Vagina (tissue), 2 donors: ENCODE measurements at places on chromosomes 1 and 21.

GRCh38 chr1:100661176-100661575, 58.4 kb upstream of the VCAM1 start:
- DNase-seq, result no peak

DNA sequence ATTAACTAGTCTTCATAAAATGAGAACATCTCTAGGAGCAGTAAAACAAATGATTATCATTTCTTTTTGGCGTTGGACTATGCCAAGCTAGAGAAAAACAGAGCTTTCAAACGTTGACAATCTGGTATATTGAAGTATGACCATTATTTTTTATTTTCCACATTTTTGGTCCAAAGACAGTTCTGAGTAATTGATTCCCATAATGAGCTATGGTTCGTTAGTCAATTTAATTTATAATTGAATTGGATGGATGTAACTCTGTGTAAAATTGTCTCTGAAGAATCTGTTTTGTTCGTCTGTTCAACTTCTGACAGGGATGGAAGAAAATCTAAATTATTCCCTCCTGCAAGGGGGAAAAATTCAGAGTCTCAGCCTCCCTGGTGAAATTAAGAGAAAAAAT, 234.5 kb downstream of the LMO4 start:
- DNase-seq, result no peak

DNA sequence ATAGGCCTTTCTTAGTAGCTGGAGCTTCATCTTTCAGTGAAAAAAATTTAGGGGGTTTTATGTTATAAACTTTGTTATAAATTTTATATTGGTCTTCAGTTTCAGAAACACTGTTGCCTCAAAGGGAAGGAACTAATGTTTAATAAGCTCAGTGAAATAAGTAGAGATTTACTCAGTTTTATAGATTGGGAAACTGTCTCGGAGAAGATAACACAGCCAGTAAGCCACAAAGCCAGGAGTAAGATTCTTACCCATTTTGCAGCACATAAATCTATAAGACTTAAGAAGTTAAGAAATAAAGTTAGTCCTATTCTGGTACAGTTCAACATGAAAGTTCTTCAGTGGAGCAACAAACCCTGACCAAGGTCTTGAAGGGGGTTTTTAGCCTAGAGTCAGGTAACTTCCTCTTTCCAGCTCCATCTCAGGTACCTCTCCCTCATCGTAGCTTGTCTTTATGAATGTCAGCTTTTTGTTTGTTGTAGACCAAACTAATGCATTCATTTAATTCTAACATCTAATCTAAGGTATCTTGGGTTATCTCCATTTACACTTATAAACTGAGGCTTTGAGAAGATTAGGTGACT, 3.3 kb downstream of the KPNA6 start:
- DNase-seq, result no peak

GRCh38 chr1:59007429-59007819, 223.6 kb upstream of the JUN start:
- no peak for DNase-seq

GRCh38 chr1:208183977-208184911, 59.9 kb downstream of the PLXNA2 start:
- DNase-seq, result no peak

- DNase-seq, result no peak
Measured at GRCh38 chr1:2466958-2467554, 9.0 kb upstream of the PLCH2 start.
